ENCODE measurements at places on chromosomes 3 and 15.

- no peak for DNase-seq
These were observed 51.6 kb upstream of the C15orf39 start for GRCh38 chr15:75149867-75150709.

DNA sequence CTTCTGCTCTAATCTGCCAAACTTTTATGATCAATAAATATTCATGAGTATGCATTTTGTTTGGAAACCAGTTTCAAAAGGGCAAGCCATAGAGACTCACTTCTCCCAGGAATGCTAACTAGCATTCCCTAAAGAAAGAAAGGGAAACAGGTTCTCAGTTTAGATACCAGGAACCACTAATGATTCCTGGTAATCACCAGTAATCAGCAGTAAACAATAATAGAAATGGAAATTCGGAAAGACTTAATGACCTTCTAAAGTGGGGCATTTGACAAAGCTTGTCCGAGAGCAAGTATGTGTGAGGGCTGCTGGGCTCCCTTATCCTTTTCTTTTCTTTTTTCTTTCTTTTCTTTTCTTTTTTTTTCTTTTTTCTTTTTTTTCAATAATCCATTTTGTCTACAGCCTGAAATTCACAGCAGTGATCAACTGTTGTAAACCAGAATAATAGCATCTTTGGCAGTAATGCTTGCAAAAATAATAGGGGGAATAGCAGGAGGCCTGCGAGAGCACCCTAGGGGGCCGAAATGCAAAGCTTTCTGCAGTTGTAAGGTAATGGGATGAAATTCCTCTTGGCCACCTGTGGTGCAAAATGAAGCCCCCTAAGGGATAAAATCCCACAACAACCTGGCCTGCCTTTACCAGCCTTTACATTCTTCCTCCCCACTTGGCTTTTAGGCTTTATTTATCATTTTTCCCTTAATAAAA, 253.2 kb downstream of the ZPLD1 start:
- no peak for DNase-seq

- no peak for DNase-seq
These were observed 103.3 kb downstream of the SMAD6 start for GRCh38 chr15:66805202-66805885.

DNA sequence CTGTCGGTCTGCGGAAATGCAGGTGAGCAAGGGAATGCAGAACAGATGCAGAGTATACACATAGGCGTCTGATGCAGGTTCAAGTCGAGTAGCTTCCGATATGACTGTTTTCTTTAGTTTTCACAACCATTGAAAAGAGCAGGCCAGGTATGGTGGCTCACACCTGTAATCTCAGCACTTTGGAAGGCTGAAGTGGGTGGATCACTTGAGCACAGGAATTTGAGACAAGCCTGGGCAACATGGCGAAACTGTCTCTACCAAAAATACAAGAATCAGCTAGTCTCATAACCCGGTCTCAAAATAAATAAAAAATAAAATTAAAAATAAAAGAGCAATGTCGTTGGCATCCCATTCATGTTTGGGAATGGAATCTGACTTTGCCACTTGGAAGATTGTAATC, 101.5 kb downstream of the PTPRG start:
- DNase-seq: no peak

GRCh38 chr15:42276762-42277161, 3.5 kb upstream of the TMEM87A start:
- no peak for DNase-seq

- DNase-seq: no peak
These were observed 194.7 kb downstream of the SV2B start for GRCh38 chr15:91294795-91295194.

DNA sequence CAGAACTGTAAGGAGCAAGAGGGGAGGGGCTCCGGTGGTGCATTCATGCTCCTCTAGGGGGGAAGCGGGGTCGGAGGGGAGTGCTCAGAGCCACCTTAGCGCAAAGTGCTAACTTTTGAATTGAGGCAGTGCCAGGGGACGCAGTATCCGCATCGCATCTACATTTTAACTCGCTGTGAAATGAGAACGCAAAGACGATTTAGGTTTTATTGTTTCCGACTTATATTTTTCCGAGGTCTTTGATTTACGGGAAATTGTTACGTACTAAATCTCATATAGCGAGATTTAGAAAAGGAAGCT, 212 bp downstream of the TCAIM start:
- no peak for DNase-seq

GRCh38 chr3:29773481-29773880, 492.6 kb downstream of the RBMS3 start:
- peak; percentile 10 for DNase-seq

- no peak for DNase-seq
These were observed 21.9 kb downstream of the MAPKBP1 start for GRCh38 chr15:41795996-41796856.

DNA sequence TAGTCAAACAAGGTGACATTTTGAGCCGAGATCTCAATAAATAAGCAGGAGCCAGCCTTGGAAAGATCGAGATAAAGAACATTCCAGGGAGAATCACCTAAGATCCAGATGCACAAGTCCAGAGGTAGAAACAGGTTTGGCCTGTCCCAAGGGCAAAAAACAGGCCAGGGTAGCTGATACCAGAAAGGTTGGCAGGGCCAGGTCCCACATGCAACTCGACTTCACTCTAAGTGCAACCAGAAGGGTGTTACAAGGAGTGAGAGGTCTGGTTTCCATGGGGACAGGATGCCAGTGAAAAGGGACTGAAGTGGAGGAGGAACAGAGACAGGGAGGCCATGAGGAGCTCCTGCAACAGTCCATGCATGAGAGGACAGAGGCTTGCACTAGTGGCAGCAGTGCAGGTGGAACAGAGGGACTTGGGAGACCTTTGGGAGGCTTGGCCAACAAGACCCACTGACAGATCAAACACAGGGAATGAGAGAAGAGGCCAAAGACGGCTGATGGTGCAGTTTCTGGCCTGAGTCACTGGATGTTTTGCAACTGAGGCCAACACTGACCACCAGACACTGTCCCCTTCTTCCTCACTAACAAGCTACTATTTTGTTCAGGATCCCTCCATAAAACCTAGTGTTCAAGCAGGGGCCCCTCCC, 5.2 kb downstream of the TPRA1 start:
- no peak for DNase-seq

- no peak for DNase-seq
These were observed 70.1 kb downstream of the TRAK1 start for GRCh38 chr3:42161050-42161935.

DNA sequence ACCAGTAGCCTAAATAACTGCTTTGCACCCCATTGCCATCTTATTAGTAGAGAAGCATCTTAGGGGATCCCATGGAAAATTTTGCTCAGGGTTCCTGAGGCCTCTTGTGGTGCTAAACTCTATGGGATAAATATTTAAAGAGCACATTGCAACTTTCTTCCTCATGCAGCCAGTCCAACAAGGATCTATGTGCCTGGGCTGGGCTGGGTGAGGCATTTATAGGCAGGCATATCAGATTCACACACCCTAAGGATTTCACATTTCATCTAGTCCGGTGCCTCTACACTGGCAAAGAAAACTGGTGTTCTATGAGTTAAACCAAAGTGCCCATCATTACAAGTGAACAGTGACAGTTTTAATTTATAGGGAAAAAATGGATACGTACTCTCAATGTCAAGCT, 512.3 kb downstream of the EDEM1 start:
- DNase-seq: no peak

DNA sequence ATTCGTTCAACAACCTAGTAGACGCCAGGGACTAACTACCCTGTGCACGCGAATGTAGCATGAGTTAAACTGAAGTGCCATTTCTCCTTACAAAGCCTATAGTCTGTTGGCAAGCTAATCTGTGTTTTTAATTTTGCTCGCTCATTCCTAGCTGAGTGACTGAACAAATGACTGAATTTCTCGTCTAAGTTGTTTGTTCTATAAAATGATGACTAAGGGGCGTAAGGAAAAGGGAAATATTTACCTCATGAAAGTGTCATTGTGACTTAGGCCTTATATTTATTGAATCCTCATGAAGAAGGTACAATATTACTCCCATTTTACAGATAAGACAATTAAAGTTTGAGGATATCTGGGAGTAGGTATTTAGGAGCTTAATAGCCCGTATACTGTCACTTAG, 818.3 kb upstream of the ALCAM start:
- no peak for DNase-seq

GRCh38 chr3:16514755-16515353, 1.4 kb upstream of the RFTN1 start:
- no peak for DNase-seq

DNA sequence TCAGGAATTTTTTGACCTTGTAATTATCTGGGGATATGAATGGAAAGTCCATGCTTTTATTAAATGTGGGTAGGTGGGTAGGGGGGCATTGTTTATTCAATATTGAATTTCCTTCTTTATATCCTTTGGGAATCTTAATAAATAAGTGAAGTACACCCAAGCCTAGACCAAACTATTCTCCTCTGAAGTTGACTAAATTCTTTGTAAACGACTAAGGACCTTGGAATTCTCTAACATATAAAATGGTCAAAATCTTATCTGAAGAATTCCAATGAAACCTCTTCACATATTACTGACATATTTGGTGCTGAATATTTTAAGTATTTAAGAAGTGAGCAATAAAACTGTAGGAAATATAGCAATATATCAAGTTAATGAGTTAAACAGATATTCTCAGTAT, 1432.1 kb upstream of the GBE1 start:
- DNase-seq: no peak

DNA sequence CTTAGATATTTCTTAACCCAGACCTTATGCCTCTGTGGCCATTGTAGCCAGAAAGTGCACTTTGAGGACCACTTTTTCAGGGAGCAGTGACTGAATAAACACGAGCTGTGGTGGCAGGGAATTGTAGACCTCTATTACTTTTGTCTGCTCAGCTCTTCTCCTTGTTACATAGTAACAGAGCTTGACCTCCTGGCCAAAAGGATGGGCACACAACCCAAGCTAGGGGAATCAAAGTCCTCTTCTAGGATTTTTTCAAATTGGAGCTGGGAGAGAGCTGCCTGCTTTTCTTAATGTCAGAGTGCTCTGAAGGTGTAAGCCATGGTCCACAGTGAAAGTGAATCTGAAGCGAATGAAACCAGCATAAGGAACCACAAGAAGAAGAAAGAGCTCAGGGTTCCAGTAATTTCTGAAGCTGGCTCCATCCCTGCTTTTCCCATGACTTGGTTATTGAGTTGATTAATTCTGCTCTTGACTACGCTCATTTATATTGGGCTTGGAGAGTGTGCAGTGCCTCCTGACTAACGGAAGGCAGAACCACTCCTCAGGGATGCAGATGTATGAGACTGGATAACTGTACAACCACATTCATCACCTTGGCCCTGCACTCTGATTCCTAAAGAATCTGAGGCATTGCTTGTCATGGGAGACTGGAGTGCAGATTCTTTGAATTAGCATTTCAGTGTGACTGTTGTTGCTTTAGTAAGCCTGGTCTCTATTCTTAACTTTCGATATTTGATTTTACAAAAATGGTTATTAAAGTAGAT, 60.9 kb downstream of the TLNRD1 start:
- no peak for DNase-seq

Data from NCI-H526 (cell line).